T-helper 1 cell treated with Interleukin-12 subunit alpha and Interleukin-12 subunit beta and Interleukin-4 antibody, amounts not matched to agents 30 ng/mL and 1 ng/mL, for 36 hours (primary cell): ENCODE measurements at places on chromosomes 5 and 9. TPM values are rescaled to one million over a fixed set of nuclear protein-coding genes. Genes with fewer than 3 reads are reported as not detected.

Gene NRG2
- total RNA-seq = 0.27 TPM in 1 of 2 replicates, not detected in the other

Gene DNAI1
- total RNA-seq = not detected in 2 replicates

Gene MEIKIN
- not detected in 2 replicates for total RNA-seq

Gene HMCN2
- total RNA-seq = not detected in 2 replicates

Gene ADAMTS16
- total RNA-seq = not detected in 2 replicates
